ENCODE measurements at places on chromosomes 3 and 15.

DNA sequence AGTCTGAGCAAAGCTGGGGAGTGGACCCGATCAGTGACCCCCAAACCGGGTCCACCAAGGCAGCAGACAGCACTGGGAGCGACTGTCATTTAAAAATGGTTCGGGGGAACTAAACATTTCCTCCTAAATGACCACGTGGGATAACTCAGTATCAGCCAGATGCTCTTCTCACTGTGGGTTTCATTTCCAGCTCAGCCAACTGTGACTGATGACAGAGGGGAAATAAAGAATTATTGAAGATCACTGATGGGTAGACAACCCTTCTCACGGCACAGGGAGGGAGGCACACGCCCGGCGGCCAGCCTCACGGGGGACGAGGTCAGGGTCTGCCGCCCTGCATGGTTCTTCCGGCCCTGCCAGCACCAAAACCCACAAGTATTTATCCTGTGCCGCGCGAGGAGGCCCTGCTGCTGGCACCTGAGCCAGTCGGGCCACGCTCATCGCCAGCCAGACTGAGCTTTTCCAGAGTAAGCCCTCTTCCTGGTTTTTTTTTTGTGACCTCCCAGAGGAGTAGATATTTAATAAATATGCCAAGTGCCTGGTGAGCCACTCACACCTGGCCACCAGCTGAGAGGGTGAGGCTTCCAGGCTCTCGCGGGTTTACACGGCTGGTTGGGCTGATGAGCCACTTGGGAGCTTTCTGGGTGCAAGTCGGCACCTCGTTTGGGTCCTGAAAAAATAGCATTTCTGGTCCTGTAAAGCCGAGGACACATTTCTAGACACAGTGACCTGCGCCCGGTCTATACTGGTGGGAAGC is 6.2 kb downstream of the MELTF start:
- peak; percentile 44 for DNase-seq

- DNase-seq = no peak
Observed at GRCh38 chr15:48029642-48030041, 91.1 kb upstream of the SLC24A5 start.

DNA sequence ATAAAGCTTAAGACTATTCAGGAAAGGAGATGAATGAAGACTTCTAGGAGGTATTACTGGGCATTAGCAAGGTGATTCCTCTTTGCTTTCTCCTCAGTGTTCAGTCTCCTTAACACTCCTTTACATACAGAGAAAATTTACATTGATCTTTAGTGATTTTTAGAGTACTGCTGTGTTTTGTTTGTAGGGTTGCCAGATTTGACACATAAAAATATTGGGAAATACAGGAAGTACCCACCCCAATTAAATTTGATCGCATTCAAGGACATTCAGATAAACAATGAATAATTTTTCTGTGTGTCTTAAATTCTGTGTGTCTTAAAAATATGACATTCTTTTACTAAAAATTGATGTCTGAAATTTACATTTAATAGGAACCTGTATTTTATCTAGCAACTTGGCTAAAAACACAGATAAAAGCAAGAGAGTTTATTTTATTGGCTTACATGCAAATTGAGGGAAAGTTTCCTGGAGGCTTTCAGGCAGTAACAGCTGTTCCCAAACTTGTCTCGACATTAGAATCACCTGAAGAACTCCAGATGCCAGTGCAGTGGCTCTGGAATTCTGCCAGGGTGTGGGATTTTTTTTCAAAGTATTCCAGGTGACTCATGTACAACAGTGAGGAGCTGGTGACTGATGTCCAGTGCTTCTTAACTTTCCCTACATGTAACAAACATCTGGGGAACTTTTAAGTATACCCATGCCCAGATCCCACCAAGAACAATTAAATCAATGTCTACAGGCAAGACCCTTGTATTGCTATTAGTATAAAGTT is 23.4 kb upstream of the PLOD2 start:
- DNase-seq = peak; percentile 54

DNA sequence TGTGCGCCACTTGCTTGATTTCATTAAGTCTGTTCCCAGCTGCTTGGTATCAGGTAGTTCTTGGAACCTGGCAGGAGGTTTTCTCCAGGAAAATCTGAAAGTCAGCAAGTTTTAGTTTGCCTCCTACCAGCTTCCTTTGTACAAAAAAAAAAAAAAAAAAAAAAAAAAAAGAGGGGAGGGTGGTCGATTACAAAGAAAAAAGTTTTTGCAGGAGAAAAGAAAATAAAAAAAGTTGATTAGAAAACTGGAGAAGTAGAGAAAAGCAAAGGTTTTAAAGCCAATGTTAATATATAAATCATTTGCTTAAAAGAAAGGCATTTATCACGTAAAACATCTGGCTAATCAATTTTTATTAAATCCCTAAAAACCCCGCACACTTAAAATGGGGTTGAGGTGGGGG is 5.9 kb downstream of the EPHA3 start:
- DNase-seq = no peak

- no peak for DNase-seq
Observed at GRCh38 chr15:58569455-58569854, 137.7 kb downstream of the LIPC start.

GRCh38 chr3:10581251-10581650 is 75.9 kb upstream of the ATP2B2 start:
- DNase-seq = peak; percentile 17

- DNase-seq = no peak
Observed at GRCh38 chr3:172317481-172317880, 130.8 kb downstream of the GHSR start.

- DNase-seq = no peak
Observed at GRCh38 chr3:61350782-61351309, 99.6 kb upstream of the FHIT start.

DNA sequence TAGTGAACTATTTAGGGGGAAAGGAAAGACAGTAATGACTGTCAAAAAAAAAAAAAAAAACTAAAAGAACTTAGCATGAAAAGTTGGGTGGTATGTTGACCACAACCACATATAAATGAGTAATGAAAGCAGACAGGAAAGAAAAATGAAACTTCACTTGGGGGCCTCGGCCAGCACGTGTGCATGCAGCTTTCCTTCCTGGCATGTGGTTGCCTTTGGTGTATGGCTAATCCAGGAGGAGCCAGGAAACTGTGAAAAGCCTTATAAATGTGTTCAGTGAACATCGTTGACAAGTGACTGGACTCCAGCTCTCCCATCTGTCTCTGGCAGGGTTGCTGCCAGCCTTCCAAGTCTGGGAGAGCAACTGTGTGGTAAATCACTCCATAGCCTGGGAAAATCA is 195.1 kb downstream of the DTWD1 start:
- DNase-seq = peak; percentile 32
